ENCODE measurements at places on chromosomes 7 and 10.

DNA sequence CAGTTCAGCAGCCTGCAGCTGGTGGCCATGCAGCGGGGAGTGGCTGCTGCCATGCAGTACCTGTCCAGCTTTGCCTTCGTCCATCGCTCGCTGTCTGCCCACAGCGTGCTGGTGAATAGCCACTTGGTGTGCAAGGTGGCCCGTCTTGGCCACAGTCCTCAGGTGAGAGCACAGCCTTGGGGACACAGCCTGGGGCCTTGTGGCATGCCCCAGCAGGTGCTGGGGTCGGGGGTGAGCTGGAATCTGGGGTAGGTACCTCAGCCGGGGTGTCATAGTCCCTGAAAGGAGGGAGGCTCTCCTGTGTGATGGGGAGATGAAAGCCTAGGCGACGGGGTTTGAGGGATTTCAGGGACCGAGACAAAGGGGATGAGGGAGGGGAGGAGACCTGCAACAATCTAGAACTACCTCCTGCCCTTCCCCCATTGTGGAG, 14.1 kb downstream of the EPHB6 start:
- no peak for DNase-seq

DNA sequence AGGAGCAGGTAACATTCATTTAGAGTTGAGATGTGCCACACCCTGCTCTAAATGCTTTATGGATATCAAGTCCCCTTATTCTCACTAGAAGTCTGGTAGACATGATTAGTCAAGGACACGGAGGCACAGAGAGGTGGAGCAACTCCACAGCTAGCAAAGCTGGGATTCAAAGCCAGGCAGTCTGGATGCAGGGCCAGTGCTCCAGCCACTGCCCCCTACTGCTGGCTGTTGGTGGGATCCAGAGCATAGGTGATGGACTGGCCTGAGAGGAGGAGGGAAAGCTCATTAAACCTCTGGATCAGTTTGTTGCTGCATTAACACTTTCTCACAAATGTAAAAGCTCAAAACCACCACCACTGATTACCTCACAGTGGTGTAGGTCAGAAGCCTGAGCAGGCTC, 22.6 kb upstream of the KBTBD2 start:
- no peak for DNase-seq

GRCh38 chr10:5356302-5356763, 8.4 kb upstream of the UCN3 start:
- DNase-seq: no peak

GRCh38 chr7:153404781-153405279, 645.3 kb downstream of the ACTR3B start:
- no peak for DNase-seq

- no peak for DNase-seq
These were observed 150.5 kb downstream of the CRPPA start for GRCh38 chr7:16270844-16271243.

- DNase-seq: no peak
These were observed 1.1 kb upstream of the TNKS2 start for GRCh38 chr10:91797048-91797690.

GRCh38 chr7:22393913-22394729, 37.2 kb upstream of the RAPGEF5 start:
- DNase-seq: no peak

GRCh38 chr10:14873090-14873760, 5.4 kb upstream of the SUV39H2 start:
- no peak for DNase-seq

- no peak for DNase-seq
These were observed 91.3 kb downstream of the CD36 start for GRCh38 chr7:80729591-80730320.

DNA sequence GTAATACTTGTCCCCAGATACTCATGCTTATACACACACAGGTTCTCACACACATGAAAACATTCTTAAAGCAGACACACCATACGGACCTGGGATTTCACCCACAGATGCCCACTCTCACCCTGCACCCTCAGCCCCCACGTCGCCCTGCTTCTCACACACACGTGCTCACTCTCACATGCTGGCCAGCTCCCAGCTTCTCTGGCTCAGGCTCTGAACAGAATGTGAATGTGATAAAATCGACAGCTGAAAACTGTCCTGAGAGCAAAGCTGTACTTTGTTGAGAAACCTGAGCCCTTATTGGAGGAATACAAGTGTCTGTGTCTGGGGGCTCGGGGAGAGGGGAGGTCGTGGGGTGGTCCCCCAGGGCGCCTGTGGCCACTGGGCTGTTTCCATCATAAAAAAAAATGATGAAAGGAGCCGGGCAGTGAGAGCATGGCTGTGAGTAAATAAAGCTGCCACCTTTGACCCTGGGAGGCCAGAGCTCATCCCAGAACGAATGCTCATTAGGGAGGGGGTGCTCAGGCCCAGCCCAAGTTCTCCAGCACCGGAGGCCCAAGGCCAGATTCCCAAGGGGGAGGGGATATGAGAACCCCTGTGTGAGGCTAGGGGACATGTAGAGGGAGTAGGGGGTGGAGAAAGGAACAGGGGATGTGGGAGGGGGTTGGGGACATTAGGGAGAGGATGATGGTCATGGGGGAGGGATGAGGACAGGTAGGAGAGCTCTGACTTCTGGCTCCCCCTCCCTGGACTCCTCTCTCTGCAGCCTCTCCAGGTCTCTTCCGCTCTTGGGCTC, 18.1 kb upstream of the TLX1 start:
- DNase-seq: no peak

- DNase-seq: no peak
These were observed 12.1 kb downstream of the TMEM236 start for GRCh38 chr10:17764142-17764541.

Measured in NCI-H2081 treated with DMSO at 0.1 percent for 48 hours (cell line).